ENCODE measurements at places on chromosomes 11 and 22. TPM values are rescaled to one million over a fixed set of nuclear protein-coding genes. Genes with fewer than 3 reads are reported as not detected.

FXYD6 gene
- 114 TPM for total RNA-seq

GRCh38 chr11:67265633-67266448 is 432 bp upstream of the GRK2 start:
- H3K36me3 ChIP-seq, result no peaks in the 10 kb centered on the region
- DNase-seq, result peak; percentile 84
- peak overlapping the region; percentile 75 for H3K27ac ChIP-seq
- H3K4me3 ChIP-seq, result peak overlapping the region; percentile 73
- no peaks in the 10 kb centered on the region for H3K27me3 ChIP-seq

KRTAP5-1 gene
- not detected for total RNA-seq

DNA sequence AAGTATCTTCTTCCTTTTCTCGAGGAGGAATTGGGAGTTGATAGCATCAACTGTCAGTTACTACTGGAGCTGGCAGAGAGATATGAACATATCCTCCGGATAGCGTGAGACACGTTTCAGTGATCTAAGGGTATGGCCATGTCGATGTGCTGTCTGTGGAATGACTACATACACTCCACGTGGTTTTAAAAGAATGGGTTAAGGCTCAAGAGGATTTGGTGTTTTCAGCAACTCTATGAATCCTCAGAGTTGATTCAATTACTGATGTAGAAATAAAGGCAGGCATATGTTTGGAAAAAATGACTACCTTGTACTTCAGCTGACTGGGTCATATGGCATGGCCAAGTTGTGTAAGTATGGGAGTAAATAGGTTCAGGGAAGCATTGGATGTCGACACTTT is 22.9 kb downstream of the MMP13 start:
- DNase-seq, result no peak
- peaks cover 20% of the 10 kb centered on the region for H3K27me3 ChIP-seq
- H3K4me3 ChIP-seq, result no peak overlapping the region
- no peaks in the 10 kb centered on the region for H3K4me1 ChIP-seq

UBE2L6 gene
- 39.2 TPM for total RNA-seq

DNA sequence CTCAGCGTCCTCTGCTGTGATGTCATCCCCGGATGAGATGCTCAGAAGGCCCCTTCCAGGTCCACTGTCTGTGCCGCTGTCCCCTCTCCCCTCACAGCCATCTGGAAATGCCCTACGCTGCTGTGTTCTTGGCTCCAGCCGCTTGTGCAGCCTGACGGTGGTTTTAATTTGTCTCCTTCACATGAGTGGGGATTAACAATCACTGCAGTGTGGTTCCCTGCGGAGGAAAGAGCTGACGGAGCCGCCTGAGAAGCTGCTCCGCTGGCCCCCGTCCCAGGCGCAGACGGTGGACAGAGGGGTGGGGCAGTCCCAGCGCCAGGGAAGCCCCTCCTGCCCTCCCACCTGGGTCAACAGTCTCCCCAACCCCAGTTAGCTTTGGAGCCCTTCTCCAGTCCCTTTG is 67.5 kb upstream of the PHF21B start:
- DNase-seq, result no peak
- no peak overlapping the region for H3K27ac ChIP-seq
- H3K36me3 ChIP-seq, result no peaks in the 10 kb centered on the region
- peaks cover 54% of the 10 kb centered on the region for H3K27me3 ChIP-seq
- H3K4me3 ChIP-seq, result no peak overlapping the region

DNA sequence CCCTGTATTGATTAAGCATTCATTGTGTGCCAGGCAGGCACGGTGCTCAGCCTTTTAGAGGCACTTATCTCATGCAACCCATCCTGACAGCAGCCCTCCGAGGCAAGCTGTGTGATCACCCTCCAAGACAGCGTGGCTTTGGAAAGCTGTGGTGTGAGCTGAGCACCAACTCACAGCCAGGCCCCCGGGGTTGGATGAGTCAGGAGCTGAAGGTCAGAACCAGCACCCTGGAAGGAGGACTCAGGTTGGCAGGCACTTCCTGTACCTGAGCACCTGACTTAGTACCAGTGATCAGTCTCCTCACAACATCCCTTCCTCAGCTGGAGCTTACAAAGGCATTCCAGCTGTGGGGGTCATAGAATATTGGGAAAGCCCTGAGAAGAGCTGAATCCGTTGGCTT is 9.0 kb downstream of the PATZ1 start:
- H3K4me3 ChIP-seq, result no peak overlapping the region
- no peak for DNase-seq
- no peaks in the 10 kb centered on the region for H3K27me3 ChIP-seq
- H3K4me1 ChIP-seq, result peaks cover 26% of the 10 kb centered on the region
- no peak overlapping the region for H3K27ac ChIP-seq

GRCh38 chr11:1156506-1157340 is 1.0 kb upstream of the MUC5AC start:
- no peaks in the 10 kb centered on the region for H3K27me3 ChIP-seq
- no peaks in the 10 kb centered on the region for H3K36me3 ChIP-seq
- H3K27ac ChIP-seq, result no peak overlapping the region
- DNase-seq, result no peak

- no peak for DNase-seq
- H3K36me3 ChIP-seq, result no peaks in the 10 kb centered on the region
- H3K27ac ChIP-seq, result peak overlapping the region; percentile 36
- peaks cover 25% of the 10 kb centered on the region for H3K4me1 ChIP-seq
Observed at GRCh38 chr11:7892059-7892699, 38.9 kb downstream of the OR10A6 start.

GRCh38 chr22:46185283-46185682 is 35.0 kb downstream of the PPARA start:
- no peaks in the 10 kb centered on the region for H3K4me1 ChIP-seq
- H3K4me3 ChIP-seq, result no peak overlapping the region
- peaks cover 35% of the 10 kb centered on the region for H3K36me3 ChIP-seq
- no peak for DNase-seq

GRCh38 chr11:7421136-7421535 is 64.2 kb upstream of the OLFML1 start:
- H3K27ac ChIP-seq, result no peak overlapping the region
- no peak for DNase-seq
- peaks cover 3% of the 10 kb centered on the region for H3K36me3 ChIP-seq
- H3K4me1 ChIP-seq, result peaks cover 3% of the 10 kb centered on the region

SDHD gene
- total RNA-seq, result 44.4 TPM

DNA sequence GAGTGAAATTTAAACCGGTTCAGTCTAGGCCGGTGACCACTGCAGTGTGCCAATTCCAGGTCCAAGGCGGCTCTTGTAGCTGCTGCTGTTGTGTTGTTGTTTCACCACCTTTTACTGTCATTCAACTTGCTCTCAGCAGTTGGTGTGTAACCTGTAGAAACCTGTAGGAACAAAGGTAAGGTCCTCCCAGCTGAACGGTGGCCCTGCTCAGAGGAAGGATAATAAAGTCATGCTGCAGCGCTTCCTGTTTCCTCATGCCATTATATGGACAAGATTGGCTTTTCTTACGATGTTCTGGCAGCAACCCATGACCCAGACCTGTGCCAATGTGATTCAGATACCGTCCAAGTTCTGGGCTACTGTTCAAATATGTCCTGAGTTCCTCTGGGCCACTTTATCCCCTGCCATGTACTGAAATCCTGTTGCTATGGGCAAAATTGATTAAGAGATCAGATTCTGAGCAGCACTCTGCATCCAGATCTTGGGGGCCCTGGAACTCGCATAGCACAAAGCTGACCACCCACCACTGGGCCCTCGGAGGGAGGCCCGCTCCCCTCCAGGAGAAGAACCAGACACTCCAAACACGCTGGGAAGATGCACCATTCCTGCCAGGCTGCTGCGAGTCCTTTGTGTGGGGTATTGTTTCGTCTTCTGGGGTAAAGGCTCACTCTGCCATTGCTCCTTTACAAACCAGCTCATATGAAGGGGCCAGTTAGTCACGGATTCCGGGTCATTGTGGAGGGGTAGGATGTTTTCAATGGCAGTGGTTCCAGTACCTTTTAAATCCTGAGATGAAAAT is 13.2 kb downstream of the FAM181B start:
- H3K4me3 ChIP-seq, result no peak overlapping the region
- H3K36me3 ChIP-seq, result no peaks in the 10 kb centered on the region
- H3K4me1 ChIP-seq, result peaks cover 2% of the 10 kb centered on the region

- no peak overlapping the region for H3K4me3 ChIP-seq
- H3K4me1 ChIP-seq, result peaks cover 4% of the 10 kb centered on the region
- peaks cover 32% of the 10 kb centered on the region for H3K27me3 ChIP-seq
- DNase-seq, result no peak
- no peak overlapping the region for H3K27ac ChIP-seq
Observed at GRCh38 chr11:15858881-15859280, 497.5 kb downstream of the SOX6 start.

- no peaks in the 10 kb centered on the region for H3K36me3 ChIP-seq
- DNase-seq, result no peak
- H3K27ac ChIP-seq, result no peak overlapping the region
- H3K4me1 ChIP-seq, result peaks cover 25% of the 10 kb centered on the region
Observed at GRCh38 chr22:40684728-40685127, 5.4 kb downstream of the MCHR1 start.

KDM4D gene
- 2.6 TPM for total RNA-seq

DNA sequence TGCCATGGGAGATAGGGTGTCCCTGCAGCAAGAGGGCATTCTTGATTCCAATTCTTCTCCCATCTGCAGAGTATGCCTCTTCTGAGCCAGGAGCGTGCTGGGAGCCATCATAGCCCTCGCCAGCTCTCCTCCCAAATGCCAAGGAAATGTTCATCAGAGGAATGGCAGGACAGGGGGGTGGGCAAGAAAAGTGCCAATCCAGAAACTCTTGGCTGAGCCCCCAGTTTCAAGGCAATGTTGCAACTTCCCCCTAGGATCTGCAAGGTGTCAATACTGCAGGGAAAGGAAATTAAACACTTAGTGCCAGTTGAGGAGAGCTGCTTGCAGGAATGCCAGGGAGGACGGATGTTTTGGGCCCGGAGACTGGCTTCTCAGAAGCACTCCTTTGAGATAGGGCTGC is 94.8 kb upstream of the PRDM11 start:
- H3K4me1 ChIP-seq, result peaks cover 8% of the 10 kb centered on the region
- no peak overlapping the region for H3K4me3 ChIP-seq
- no peak overlapping the region for H3K27ac ChIP-seq
- no peaks in the 10 kb centered on the region for H3K36me3 ChIP-seq
- H3K27me3 ChIP-seq, result peaks cover 17% of the 10 kb centered on the region

LIF gene
- 16.9 TPM for total RNA-seq

- no peak for DNase-seq
- peak overlapping the region; percentile 27 for H3K27ac ChIP-seq
- H3K4me1 ChIP-seq, result peaks cover 4% of the 10 kb centered on the region
- no peak overlapping the region for H3K4me3 ChIP-seq
- peaks cover 19% of the 10 kb centered on the region for H3K36me3 ChIP-seq
Observed at GRCh38 chr11:32947978-32948377, 55.4 kb downstream of the QSER1 start.

DNA sequence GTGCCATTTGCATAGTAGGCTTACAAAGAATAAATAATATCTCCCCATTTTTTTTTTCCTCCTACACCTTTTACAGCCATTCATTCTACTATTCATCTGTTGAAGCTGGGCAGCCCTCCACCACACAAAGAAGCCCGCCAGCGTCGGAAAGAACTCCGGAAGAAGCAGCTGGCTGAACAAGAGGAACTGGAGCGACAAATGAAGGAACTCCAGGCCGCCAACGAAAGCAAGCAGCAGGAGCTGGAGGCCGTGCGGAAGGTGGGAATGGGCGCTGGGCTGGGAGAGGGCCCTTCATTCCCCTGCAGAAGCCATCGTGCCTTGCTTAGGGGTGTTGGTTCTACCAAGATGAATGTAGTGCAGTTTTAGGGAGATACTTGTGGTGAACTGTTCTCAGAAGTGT is 68.6 kb downstream of the SWAP70 start:
- no peak for DNase-seq
- H3K27me3 ChIP-seq, result no peaks in the 10 kb centered on the region
- no peaks in the 10 kb centered on the region for H3K4me1 ChIP-seq
- no peak overlapping the region for H3K4me3 ChIP-seq
- no peak overlapping the region for H3K27ac ChIP-seq

GRAMD4 gene
- 60.5 TPM for total RNA-seq

C11orf97 gene
- not detected for total RNA-seq

DNA sequence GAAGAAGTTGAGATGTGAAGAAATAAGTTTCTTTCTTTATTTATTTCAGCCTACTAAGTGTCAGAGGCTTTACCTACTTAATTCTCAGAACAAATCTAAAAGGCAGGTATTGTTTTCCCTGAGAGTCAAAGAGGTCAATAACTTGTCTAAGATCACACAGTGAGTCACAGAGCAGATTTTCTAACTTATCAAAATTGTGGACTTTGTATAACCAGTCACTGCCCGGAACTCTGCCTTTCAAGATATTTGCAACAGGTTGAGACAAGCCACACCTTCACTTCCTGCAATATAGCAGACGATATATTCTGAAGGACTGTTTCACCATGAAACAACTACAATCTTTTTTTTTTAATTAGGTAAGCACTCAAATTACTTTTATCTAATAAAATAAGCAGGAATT is 10.5 kb upstream of the MMP3 start:
- no peaks in the 10 kb centered on the region for H3K36me3 ChIP-seq
- H3K4me1 ChIP-seq, result peaks cover 18% of the 10 kb centered on the region
- no peaks in the 10 kb centered on the region for H3K27me3 ChIP-seq

DNA sequence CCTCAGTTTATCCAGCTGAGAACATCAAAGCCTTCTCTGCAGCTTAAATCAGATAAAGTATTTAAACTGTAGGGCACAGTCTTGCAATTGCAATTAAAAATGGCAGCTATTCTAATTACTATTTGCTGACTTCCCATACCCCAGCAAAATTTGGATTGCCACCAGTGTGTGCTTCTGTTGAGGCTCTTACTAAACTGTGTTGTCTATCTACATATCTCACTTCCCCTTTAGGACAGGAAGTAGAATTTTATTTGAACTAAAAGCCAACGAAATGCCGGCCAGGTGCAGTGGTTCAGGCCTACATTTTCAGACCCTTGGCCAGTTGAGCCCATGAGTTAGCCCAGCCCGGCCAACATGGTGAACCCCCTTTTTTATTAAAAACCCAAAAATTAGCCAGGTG is 7.1 kb downstream of the SAA4 start:
- no peak overlapping the region for H3K4me3 ChIP-seq
- no peaks in the 10 kb centered on the region for H3K36me3 ChIP-seq
- H3K27me3 ChIP-seq, result peaks cover 17% of the 10 kb centered on the region
- DNase-seq, result no peak
- H3K27ac ChIP-seq, result no peak overlapping the region

YPEL1 gene
- 18.4 TPM for total RNA-seq
